ENCODE measurements at places on chromosomes 5 and 9.

- no peak for DNase-seq
Measured at GRCh38 chr9:136554870-136555269, 9.0 kb upstream of the NOTCH1 start.

DNA sequence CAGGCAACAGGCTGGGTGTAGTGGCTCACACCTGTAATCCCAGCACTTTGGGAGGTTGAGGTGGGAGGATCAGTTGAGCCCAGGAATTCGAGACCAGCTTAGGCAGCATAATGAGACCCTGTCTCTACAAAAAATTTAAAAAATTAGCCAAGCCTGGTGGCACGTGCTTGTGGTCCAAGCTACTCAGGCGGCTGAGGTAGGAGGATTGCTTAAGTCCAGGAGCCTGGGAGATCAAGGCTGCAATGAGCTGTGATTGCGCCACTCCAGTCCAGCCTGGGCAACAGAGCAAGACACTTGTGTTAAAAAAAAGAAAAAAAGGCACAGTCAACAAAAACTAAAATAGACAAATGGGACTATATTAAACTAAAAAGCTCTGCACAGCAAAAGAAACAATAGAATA is 29.3 kb downstream of the ATP6V0E1 start:
- no peak for DNase-seq

- no peak for DNase-seq
Measured at GRCh38 chr9:27340285-27340674, 43.3 kb upstream of the EQTN start.

- no peak for DNase-seq
Measured at GRCh38 chr5:179852993-179853547, 5.5 kb downstream of the MRNIP start.

DNA sequence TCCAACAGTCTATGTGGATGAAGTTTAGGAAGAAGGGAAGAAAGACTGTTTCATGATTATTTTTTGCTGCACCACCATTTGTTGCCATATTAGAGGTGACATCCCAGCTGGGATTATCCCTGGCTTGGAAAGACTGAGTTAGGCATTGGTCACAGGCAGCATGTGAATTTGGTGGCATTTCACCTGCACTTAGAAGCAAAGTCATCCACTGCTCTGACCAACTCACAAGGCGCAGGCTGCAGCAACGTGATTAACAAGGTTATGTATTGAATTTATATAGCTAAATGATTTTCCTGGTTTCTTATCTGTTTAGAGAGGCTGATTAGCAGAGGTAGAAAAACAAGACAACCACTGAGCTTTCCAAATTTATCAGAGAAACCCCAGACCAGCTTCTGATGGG is 2.7 kb downstream of the FYB1 start:
- no peak for DNase-seq

DNA sequence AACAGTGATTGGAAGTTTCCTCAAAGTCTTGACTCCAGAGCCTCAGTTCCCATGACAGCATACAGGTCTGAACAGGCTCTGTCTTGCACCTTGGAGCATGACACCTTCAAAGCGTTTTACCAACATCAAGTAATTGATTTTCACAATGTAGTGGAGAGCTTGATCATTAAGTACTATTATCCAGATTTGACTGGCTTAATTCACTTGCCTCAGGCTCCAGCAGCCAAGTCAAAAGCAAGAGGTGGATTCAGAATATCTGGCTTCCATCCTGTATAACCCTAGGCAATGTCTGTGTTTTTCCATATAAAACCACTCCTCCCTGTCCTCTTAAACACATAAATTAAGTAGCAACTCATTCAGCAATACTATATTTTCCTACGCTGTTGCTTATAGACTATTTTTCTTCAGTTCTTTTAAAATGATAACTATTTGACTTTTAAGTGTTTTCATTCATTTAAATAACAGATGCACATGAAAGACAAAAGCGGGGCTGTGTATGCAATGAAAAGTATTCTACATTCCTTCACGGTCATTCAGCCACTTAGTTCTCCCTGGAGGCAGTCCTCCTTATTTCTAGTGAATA is 150.8 kb upstream of the RANBP3L start:
- no peak for DNase-seq

DNA sequence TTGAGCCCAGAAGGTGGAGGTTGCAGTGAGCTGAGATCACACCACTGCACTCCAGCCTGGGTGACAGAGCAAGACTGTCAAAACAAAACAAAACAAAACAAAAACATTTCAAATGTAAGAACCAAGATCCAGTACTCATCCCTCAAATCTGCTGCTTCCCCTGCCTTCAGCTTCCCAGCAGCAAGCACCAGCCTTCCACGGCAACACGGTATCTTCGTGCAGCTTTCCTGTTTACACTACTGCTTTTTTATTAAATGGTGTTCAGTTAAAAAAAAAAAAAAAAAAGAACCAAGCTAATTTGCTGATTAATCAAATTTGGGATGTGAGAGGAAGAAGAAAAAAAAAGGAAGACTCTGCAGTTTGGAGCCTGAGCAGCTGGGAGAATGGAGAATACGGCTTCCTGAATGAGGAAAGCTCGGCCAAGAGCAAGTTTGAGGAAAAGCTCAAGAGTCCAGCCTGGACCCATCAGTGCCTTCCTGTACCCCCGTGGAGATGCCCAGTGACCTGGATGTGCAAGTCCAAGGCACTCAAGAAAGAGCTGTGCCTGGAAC is 28.0 kb upstream of the SLC2A8 start:
- no peak for DNase-seq

DNA sequence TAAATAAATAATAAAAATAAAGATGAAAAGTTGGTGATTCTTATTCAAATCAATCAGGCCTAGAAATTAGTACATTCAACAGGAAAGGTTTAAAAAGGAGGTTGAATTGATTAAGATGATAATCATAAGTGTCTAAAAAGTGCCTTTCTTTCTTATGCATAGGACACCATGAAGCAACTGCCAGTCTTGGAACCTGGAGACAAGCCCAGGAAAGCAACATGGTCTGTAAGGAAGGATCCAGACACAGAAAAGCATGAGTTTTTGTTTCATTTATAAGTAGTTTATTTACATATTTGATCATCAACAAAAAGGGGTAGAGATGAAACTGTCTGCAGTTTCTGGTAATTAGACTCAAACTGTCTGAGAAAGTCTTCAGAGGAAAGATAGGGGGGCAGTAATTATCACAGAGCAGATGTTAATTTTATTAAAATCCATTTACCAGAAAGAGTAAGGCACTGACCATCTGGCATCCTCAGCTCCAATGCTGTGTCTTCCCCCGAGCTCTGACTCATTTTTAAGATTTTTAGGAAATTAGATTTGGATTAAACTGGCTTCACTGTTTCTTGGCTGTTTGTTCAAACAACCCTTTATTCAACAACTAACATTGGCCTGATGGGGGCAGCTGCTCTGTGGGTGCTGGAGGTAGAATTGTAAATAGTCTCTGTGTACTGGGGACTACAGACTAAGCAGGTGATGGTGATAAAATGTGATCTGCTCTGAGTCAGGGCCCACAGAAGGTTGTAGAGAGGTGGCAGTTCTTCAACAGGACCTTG is 2.7 kb downstream of the RABEPK start:
- DNase-seq, result no peak

- DNase-seq, result no peak
Measured at GRCh38 chr9:27282269-27282668, 14.7 kb downstream of the EQTN start.

- DNase-seq, result no peak
Measured at GRCh38 chr5:76082772-76083554, at the start of gene SV2C. SV2C (plus strand) TSS chr5:76083383; CDS start chr5:76131751, 48,368 bp downstream.

- no peak for DNase-seq
Measured at GRCh38 chr9:125332527-125332926, 70.9 kb downstream of the GAPVD1 start.

DNA sequence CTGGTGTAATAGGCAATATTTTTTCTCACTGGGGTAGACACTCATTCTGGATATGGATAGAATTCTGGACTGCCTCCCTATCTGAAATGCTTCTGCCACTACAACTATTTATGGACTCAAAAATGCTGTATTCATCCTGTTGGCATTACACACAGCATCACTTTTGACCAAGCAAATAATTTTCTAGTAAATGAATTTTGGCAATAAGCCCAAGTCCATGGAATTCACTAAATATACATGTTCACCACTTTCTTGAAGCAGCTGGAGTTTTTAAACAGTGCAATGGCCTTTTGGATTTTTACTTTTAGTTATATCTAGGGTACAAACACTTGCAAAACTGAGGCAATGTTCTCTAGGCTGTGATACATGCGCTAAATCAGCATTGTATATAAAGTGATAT is 724.9 kb upstream of the EDIL3 start:
- no peak for DNase-seq

DNA sequence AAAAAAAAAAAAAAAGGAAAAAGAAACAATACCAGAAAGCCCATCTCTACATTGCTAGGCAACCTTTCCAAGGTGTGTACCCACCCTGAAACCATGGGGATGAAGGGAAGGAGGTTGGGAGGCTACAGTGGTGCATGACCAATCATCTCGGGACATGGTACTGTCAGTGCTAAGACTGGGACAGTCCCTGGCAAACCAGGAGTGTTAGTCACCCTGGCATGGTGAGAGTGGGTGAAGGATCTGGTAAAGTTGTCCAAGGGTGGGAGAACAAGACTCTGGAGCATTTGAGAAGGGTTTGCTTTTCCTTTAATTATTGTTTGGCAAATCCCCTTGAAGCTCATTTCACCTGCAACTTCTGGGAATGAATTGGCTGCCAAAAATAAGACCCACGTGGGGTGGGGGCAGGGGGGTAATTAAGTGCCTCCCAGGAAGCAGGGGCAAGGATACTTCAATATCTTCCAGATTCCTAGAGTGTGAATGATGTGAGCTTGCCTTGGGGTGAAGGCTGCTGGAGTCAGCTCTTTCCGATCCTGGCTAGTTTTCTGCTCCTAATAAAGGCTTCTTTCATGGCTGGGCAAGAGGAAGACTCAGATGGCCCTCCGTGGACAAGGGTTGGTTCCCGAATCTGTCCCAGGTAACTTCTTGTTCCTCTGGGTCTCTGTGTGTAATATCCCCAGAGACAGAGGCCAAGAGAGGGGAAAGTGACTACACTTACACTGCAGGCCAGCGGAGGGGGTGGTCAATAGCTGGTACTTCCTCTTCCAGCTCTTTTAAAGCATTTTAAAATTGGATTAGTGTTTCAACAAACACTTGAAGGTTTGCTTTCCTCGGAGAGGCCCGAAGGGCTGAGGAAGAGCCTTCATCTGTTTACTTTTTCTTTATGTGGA is 61.6 kb upstream of the SPRY4 start:
- DNase-seq, result no peak

GRCh38 chr9:16236882-16237281 is 633.6 kb downstream of the BNC2 start:
- DNase-seq, result no peak

- DNase-seq, result no peak
Measured at GRCh38 chr9:100865648-100866047, 162.9 kb upstream of the PLPPR1 start.

GRCh38 chr5:177356746-177357145 is 978 bp upstream of the RGS14 start:
- no peak for DNase-seq

DNA sequence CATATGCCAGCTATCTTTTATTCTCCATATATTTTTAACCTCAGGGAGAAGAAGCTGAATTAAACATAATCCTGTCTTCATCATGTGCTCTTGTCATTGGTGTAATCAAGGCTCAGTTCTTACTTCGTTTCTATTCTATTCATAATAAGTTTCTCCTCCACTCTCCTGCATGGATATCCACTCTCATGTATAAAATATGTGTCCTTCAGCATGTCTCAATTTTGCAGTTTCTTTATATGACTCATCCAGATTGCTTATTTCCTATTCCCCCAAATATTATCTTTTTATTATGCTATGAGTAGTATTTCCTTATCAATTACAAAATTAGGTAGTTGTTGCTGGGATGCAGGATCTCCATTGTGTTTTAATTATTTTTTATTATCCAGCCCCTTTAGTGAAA is 643.7 kb upstream of the ACO1 start:
- DNase-seq, result no peak

DNA sequence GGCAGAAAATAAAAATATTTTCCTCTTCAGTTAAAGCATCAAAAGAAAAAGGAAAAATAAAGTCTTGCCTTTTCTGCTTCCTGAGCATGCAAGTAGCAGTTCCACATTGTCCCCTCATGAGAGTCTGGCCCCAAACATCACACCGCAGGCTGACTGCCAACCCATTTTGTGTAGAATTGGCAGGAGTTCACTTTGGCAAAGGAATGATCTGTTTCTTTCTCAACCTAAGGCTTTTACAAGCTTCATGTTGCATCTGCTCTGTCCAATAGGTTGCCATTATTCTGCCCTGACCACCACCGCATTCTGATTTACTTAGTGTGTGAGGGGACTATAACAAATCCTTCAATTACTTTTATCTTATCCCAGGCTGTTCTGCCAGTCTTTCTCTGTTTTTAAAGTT is 249.5 kb downstream of the ISL1 start:
- DNase-seq, result no peak

GRCh38 chr5:138243794-138244193 is 30.6 kb downstream of the GFRA3 start:
- DNase-seq, result no peak

DNA sequence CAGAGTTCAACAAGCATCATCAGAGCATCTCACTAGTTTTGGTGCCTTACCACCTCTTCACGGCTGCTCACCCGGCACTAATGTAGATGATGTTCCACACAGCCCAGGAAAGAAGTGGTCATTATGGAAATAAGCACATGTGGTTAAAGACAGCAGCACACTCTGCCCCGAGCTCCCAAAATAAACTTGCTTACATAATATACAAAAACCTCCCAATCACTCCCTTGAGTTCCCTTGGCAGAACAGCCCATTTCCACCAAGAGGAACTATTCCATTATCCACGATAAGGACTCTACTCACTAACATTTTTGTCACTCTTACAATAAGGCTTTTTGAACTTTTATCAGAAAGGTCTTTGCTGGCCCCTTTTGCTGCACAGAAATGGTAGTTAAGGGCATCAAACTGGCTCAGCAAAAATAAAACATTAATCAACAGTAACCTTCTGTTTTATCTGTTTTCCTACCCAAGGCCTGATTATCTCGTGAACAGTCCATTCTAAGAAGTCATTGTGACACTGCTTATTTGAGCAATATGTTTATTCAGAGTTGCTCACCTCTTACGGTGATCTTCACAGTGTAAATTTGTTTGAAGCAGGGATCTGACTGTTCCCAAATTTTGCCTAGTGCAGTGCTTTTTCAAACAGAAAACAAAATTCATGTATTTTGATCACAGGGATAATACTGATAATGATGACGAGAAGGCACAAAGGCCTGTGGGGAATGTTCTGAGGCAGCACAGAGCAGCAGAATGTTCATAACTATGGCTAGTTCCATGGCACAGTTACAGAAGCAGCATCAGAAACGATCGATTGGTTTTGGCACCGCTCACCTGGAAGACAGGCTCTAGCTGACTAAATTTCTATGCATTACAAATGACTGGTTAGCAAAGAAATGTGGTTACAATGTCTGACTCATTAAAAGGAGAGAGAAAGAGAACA is 399.8 kb upstream of the PIK3R1 start:
- DNase-seq, result no peak

- no peak for DNase-seq
Measured at GRCh38 chr9:129428864-129429577, 191.9 kb downstream of the C9orf50 start.

All from CD4-positive, alpha-beta T cell treated with Interleukin-1 beta for 1 hour (primary cell).